ENCODE measurements at places on chromosomes 2 and 18.
A peak's percentile ranks its signal among the peaks of the same experiment; 100 is the strongest.

DNA sequence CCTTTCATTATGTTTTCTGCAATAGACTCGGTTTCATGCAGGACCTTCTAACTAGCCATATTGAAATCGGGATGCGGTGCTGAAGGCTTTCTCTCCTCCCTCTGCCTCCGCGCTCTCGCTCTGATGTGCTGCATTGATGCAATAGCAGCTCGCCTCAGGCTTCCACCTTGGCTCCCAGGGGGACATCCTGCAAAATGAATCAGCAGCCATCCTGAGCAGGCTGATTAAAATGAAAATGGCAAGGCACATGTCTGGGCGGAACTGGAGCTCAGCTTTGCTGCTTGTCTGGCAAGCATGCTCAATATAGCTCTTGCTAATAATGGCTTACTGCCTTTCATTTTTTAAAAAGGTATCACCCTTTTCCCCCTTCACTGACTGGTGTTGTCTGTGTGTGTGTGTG is 806 bp upstream of the MYT1L start:
- DNase-seq: no peak

DNA sequence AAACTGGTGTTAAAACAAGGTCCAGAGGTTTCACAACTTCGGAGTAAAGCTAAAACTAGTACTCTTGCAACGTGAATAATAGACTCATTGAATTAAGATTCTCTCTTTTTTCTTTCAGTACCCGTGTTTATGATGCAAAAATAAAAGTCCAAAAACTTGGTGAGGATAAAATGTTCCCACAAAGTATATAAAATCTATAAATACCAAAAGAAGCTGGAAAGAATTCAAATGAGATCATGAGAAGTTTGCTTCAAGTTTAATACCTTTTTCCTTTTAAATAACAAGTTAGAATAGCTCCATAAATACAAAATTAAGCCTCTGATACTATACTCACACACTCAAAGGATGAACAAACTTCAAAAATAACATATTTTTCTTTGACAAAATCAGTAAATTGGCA is 34.0 kb downstream of the METTL4 start:
- DNase-seq: no peak

- DNase-seq: no peak
Measured at GRCh38 chr2:222459983-222460382, 35.6 kb downstream of the SGPP2 start.

DNA sequence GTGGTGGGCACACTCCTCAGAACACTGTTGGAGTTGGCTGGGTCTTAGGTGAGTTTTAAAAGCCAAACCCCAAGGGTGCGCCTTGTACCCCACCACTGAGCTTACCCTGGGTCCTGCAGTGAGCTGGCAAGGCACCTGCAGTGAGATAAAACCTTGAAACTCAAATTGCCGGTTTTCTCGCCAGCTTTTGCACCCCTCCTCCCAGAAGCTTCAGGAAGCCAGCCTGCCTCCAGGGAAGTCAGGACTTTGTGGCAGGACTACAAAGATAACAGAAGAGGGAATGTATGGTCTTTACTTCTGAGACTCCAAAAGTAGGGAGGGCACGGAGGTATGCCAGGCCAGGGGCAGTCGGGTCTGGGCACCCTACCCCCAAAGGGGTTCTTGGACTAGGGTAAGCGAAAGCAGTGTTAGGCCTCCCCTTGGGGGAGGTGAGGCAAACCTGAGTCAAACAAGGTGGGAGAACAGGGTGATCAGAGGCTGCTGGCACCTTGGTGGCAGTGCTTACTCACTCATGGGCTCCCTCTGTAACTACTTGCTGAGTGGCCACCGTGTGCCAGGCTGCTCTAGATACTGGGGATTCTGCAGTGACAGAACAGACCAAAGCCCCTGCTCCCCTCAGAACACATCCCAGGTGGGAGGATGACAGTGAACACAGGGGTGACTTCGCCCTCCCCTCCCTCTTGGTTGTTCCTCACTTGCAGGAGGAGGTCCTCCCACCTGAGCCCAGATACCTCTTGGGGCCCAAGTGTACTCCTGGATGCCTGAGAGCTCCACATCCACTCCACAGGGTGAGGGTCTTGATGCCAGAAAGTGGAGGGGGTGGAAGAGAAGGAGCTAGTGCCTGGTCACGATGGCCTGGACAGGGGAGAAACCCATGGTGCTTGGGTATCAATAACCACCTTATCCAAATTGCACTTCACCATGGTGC is 69.3 kb upstream of the RGPD5 start:
- peak; percentile 11 for DNase-seq

GRCh38 chr18:811182-811891 is 705 bp downstream of the YES1 start:
- no peak for DNase-seq
